ENCODE measurements at places on chromosomes 3 and 15.

DNA sequence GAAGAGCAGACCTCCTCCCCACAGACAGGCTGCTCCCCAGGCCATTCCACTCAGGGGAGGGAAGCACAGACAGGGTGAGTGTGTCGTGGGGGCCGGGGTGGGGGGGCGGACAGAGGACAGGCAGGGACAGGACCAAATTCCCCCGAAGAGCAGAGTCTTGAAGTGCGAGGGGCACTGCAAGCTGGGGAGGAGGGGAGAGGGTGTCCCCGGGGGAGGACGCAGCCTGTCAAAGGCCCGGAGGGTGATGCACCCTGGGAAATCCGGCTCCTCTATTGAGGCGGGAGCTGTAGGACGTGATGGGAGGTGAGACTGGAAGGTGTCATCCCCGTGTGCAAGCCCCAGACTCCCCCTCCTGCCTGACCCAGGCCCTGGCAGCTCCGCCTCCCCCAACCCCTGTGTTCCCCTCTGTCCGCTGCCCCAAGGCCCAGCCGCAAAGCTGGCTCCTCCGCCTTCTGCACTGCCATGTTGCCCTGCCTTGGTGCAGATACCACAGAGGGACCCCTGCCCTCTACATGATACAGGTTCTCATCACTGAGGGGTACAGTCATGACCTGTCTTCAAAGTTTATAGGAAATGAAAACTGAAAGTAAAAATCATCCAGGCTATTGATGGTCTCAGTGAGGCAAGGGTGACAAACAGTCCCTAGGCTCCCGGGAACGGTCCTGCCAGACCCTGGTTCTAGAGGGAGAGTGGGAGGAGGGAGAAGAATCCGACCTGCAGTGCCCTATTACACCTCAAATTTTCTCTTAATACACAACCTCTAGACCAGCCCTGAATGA lies 76.3 kb upstream of the IQSEC1 start:
- DNase-seq: no peak

DNA sequence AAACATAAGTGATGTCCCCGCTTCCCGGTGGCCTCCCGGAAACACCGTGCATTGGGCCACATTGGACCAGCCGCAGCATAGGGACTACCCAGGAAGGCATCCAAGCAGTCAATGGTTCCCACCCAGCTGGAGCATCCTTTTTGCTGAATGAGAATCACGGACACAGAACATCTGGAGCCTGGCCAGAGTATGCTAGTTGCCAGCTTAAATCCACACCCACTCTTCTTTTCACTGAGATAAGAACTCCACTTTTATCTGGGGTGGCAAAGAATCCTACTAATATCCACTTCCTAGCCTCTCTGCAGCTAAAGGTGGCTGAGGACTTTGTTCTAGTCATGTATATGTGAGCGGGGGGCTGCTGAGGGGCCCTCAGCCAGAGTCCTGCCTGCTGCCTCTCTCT lies 95.2 kb upstream of the PLXNA1 start:
- no peak for DNase-seq

GRCh38 chr15:39153058-39153714 lies 427.7 kb upstream of the THBS1 start:
- no peak for DNase-seq

DNA sequence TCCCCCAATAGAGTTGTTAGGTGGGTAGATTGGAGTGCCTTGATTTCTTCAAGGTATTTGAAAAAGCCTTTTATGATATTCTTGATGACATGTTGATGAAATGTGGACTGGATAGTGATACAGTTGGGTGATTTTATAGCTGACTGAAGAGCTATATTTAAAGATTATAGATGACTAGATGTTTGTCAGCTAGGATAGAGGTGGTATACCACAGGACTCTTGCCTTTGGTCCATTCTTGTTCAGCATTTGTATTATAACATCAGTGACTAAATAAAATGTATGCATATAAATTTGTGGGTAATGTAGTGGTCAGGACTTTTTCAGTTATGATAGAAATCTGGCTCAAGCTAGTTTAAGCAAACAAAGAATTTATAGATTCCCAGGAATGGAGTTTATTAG lies 143.9 kb downstream of the ZNF609 start:
- no peak for DNase-seq

DNA sequence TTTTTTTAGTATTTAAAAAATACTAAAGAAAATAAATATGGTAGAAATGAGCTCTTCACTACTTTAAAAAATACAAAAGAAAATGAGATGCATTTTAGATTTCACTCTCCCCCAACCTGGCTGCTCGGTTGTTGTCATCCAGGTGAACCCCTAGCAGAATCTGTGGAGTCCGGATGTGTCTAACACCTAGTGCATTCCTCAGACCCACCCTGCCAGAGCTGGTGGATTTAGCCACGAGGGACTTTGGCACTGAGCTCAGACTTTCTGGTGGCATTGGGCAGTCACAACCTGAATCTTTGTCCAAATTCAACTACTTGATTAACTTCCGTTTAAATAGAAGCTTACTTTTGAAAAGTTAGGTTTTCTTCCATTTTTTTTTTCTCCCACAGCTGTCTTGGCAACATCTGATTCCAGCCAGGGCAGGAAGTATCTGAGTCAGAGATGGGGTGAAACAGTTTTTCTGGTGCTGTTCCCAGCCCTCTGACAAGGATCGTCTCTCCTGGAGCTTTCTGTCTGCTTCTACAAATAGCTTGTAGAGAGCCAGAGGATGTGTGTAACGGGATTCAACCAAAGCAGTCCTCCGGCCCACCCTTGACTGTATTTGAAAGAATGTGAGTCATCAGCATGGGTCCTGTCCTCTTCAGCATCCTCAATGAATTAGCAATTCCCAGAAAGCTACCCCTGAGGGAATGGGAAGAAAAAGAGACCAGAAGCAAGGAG lies 301.8 kb upstream of the MCTP2 start:
- DNase-seq: no peak

DNA sequence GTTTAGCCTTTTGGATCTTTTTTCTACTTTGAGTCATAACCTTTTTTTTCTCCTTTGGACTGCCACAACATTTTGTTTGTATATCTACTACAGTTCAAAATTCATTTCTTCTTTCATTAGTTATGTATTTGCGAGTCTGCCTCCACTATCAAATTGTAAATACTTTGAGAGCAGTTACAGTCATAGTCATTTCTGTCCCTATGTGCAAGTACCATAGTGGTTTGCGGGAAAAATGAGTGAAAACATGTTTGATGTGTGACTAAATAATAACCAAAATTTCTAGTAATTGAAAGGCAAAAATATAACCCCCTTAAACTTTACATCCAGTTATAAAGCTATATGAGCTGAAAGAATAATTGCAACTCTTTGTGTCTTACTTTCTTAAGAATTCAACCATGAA lies 45.8 kb upstream of the CCDC50 start:
- DNase-seq: no peak

DNA sequence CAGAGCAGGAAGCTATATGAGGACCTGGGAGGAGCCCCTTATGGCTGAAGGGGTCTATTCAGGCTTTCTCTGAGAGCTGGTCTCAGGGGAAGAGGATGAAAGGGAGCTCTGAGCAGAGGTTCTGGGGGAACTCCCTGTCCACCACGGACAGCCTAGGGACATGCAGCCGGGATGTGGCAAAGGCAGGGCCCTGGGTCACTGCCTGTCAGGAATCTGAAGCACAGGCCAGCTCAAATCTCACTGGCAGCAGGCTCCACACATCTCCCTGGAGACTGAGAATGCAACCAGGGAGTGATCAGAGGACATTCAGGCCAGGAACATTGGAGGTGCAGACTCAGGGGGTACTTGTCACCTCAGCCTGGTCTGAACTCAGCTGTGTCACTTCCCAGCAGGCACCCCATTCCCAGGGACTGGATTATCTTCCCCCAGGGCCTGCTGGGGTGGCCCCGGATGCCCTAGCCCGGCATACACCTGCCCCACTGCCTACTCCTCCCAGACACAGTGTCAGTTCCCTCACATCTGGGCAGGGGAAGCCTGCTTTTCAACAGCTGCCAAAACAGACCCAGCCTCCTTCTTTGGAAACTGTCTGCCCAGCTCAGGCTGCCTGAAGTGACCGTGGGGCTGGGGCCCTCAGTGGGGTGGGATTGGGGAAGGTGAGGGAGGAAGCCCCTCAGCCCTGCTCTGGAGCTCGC lies 18.3 kb upstream of the SEMA3F start:
- DNase-seq: no peak

GRCh38 chr3:40504636-40505430 lies 1.0 kb upstream of the ZNF620 start:
- no peak for DNase-seq

DNA sequence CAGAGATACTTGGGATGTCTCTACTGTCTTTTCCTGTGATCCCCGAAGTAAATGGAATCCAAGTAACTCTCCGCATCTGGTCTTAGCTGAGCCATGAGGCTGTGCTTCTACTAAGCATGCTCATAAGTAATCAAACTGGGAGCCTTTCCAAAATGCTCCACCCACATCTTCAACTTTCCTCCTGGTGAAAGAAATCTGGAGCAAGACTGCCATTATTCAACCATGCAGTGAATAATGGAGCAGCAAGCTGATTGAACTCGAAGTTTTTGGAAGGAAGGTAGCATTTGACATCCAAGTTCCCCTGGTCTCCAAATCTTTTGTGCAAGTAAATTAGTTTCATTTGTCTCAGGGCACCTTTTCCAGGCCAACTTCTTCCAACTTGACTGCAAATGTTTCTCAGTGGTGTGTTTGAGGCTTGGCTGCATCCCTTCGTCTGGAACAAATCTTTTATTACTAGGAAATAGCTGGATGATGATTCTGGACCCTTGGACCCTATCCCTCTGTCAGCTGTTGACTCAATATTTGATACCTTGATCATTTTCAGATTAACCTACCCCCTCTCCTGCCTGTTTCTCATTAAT lies 19.4 kb downstream of the GXYLT2 start:
- no peak for DNase-seq

DNA sequence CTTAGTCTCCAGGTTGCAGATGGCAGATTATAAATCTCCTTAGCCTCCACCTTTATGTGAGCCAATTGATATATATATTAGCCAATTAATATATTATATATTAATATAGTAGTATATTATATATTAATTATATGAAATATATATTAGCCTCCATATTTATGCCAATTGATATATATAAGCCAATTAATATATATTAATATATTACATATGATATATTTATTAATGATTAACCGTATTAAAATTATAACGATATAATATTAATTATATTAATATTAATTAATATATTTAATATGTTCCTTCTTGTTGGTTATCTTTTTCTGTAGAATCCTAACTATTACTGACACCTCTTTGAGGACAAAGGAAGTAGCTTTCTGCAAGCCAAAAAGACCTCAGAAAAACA lies 972.5 kb downstream of the GBE1 start:
- DNase-seq: no peak

GRCh38 chr3:144629381-144629780 lies 657.8 kb downstream of the DIPK2A start:
- DNase-seq: no peak

- no peak for DNase-seq
These were observed 112.1 kb downstream of the TNIK start for GRCh38 chr3:171348121-171348520.

GRCh38 chr3:71247221-71247957 lies 336.1 kb downstream of the FOXP1 start:
- DNase-seq: no peak

GRCh38 chr3:52361011-52361410 lies 44.9 kb downstream of the DNAH1 start:
- DNase-seq: no peak

DNA sequence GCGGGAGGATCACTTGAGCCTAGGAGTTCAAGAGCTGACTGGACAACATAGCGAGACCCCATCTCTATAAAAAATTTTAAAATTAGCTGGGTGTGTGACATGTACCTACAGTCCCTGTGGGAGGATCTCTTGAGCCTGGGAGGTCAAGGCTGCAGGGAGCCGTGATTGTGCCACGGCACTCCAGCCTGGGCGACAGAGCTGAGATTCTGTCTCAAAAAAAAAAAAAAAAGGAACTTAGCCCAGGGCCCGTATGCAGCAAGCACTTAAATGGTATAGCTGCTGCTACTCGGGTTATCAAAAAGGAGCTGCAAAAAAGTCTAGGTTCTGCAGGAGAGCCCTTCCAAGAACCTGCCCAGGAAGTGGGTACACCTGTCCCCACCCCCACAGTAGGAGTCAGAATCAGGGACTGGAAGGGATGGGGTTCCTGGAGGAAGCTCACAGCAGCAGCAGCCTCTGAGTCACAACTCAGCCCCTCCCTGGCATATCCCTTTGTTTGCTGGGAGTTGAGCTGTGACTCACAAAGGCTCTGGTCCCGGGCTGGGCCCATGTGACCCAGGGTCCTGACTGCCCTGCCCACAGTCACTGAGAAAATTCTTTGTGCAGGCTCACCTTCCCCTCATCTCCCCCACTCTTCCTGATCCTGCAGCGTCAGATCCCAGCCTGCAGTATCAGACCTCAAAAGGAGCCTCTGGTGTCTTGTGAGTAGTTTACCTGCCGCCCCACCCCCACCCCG lies at the start of gene SPATA12:
TSS of gene SPATA12 (plus strand) at position 576 of the 733 bp plus-strand sequence. CDS start 13,031 bp downstream, outside the sequence.
- DNase-seq: no peak

- no peak for DNase-seq
These were observed 74.9 kb upstream of the NDN start for GRCh38 chr15:23762026-23762425.

Data from activated naive CD4-positive, alpha-beta T cell treated with Interleukin-2 at 50 U/mL for 16 hours (primary cell).